ENCODE measurements at places on chromosomes 6 and 20.

GRCh38 chr6:137698636-137699030, 168.4 kb upstream of the TNFAIP3 start:
- DNase-seq, result peak; percentile 95

DNA sequence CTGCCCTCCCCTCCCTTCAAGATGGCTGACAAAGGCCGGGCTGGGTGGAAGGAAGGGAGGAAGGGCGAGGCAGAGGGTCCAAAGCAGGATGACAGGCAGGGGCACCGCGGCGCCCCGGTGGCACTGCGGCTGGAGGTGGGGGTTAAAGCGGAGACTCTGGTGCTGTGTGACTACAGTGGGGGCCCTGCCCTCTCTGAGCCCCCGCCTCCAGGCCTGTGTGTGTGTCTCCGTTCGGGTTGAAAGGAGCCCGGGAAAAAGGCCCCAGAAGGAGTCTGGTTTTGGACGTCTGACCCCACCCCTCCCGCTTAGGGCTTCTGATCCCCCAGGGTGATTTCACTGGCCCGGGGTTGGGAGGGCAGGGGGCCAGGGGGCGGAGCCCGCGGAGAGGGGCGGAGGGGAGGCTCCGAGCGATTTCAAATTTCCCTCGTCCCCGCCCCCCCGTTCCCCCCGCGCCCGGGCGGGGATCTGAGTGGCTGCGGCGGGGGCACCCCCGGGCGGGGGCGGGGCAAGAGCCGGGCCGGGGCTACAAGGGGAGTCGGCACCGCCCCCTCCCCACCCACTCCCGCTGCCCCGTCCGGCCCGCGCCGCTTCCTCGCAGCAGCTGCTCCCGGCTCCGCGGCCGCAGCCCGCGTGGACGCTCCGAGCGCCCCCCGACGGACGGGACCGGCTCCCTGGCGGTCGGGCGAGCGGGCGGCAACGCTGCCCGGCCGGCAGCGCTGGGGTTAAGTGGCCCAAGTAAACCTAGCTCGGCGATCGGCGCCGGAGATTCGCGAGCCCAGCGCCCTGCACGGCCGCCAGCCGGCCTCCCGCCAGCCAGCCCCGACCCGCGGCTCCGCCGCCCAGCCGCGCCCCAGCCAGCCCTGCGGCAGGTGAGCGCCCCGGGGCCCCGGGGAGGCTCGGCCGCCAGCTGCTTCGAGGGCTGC, at the start of gene DNMT3B:
TSS of gene DNMT3B (plus strand) at position 555 of the 923 bp plus-strand sequence. CDS start 17,939 bp downstream, outside the sequence.
- DNase-seq, result peak; percentile 79

GRCh38 chr6:106745197-106745770, 115.9 kb downstream of the QRSL1 start:
- DNase-seq, result no peak

GRCh38 chr6:113632220-113632864, 224.8 kb upstream of the MARCKS start:
- peak; percentile 95 for DNase-seq

DNA sequence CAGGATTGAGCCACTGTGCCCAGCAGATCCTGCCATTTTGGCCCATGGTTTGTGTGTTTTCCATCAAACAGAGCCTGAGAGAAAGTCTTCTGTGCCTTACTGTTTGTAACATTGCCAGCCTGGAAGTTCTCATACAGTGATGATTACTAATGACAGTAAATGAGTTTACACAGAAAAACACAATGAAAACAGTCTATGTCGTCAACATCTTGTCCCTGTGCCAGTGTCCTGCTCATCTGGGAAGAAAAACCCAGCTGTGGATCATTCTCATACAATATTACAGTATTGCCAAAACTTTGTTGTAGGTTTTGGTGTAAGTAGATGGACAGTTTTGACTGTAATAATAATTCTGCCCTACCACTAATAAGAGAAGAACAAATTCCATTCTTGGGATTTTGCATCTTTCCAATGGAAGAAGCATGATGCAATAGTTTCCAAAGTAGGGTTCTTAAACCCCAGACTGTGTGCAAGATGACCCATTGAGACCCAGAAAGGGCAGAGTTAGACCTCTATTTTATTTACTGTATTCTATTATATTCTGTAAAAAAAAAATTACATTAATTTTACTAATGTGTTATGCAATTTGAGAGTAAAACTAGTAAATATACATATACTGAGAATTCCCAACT, 135.0 kb upstream of the JARID2 start:
- DNase-seq, result no peak

- DNase-seq, result no peak
These were observed 428.5 kb downstream of the CD83 start for GRCh38 chr6:14546036-14546435.

DNA sequence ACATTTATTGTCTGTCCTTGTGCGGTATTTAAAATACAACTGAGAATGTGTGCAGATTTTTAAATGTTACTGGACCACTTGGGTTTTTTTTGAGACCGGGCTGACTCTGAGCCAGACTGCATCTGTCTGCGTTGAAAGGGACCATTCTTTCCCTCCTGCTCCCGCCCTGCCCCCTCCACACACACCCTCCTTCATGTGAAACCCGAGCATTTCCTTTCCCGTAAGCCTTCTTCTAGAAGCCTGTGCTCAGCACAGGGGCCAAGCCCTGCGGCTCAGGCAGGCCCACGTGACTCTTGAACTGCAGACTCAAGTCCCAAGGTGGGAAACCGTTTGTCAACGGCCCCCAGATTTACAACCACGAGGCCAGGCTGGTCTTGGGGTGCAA, 82.7 kb upstream of the FOXC1 start:
- no peak for DNase-seq

DNA sequence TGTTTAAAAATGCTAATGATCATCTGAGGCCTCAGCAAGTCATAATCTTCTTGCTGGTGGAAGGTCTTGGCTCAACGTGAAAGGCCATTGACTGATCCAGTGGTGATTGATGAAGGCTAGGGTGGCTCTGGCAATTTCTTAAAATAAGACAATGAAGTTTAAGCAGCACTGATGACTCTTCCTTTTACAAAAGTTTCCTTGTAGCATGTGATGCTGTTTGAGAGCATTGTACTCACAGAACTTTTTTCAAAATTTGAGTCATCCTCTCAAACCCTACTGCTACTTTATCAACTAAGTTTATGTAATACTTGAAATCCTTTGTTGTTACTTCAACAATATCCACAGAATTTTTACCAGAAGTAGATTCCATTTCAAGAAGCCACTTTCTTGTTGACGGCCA, 382.3 kb downstream of the ESR1 start:
- no peak for DNase-seq

GRCh38 chr6:29552512-29553051, 7.0 kb downstream of the UBD start:
- peak; percentile 85 for DNase-seq

- no peak for DNase-seq
These were observed 275.6 kb upstream of the SUPT3H start for GRCh38 chr6:45653117-45653883.

GRCh38 chr6:52227495-52227894, 16.8 kb downstream of the IL17F start:
- no peak for DNase-seq

- DNase-seq, result no peak
These were observed 329.5 kb downstream of the PRL start for GRCh38 chr6:21967056-21967974.

GRCh38 chr20:45187693-45188092, 13.0 kb downstream of the PI3 start:
- DNase-seq, result no peak

- no peak for DNase-seq
These were observed 183.1 kb downstream of the PRDM13 start for GRCh38 chr6:99789767-99790166.

- DNase-seq, result peak; percentile 47
These were observed 102.0 kb downstream of the POPDC3 start for GRCh38 chr6:105077596-105078385.

GRCh38 chr6:63465750-63466149, 106.5 kb upstream of the LOC128125822 start:
- DNase-seq, result no peak

- no peak for DNase-seq
These were observed 104.6 kb upstream of the GLP1R start for GRCh38 chr6:38943964-38944363.

DNA sequence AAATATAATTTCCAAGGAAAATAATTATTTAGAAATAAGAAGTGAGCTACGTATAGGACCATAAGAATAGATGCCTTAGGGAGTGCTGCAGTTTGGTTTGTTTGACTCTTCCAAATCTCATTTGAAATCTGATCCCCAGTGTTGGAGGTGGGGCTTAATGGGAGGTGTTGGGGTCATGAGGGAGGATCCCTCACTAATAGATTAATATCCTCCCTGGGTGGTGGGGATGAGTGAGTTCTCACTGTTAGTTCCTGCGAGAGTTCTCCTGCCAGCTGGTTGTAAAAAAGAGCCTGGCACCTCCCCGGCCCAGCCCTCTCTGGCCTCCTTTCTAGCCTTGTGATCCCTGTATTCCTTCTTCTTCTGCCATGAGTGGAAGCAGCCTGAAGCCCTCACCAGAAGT, 69.3 kb downstream of the RCAN2 start:
- no peak for DNase-seq

DNA sequence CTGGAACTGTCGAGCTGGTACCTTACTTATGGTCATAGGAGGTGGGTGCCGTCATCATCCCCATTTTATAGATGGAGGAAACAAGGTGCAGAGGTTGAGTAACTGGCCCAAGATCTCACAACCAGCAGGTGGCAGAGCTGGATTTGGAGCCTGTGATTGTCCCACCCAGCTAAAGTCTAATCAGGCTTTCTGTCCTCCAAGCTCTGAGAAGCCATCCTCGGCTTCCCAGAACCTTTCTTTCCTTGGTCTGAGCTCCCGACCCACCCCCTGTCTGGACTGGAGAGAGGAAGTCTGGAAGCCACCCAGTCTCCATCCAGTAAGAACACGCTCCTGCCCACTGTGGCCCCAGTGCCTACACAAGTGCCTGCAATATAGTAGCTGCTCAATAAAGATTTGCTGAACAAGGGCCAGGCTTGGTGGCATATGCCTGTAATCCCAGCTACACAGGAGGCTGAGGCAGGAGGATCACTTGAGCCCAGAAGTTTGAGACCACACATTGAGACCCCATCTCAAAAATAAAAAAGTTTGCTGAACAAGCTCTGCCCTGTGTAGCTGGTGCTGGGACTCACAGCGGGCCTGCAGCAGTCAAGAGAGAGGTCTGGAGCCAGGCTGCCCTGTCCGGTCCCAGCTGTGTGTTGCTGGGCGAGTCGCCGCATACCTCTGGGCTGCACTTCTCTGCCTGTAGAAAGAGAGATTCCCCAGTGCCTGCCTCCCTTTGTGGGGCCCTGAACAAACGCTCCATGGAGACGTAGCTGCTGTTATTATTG, 32.5 kb upstream of the DLGAP4 start:
- DNase-seq, result peak; percentile 22

DNA sequence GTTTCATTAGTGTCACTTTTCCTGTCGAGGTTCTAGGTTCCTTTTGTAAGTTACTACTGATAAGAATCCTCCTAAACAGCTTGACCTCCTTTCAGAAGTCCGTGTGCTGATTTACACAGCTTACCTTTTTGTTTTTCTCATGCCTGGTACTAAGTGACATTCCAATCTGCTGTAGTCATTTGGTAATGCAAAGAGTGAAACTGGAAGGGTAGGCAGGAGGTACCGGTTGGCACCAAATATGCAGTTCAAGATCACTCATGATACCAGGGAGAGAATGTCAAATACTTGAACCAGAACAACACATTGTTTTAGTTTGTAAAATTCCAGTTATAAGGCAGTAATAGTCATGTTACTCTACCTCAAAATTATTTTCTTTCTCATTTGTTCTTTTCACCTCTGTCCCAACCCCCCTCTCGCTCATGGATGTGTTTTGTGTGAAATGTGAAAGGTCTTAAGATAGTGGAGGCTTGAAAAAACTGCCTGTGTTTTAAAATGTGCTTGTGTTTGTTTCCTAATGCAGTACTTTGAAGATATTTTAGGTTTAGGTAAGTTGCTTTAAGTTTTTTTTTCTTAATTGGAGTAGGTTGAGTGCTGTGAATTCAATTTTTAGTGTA, 23.2 kb downstream of the AFDN start:
- no peak for DNase-seq

DNA sequence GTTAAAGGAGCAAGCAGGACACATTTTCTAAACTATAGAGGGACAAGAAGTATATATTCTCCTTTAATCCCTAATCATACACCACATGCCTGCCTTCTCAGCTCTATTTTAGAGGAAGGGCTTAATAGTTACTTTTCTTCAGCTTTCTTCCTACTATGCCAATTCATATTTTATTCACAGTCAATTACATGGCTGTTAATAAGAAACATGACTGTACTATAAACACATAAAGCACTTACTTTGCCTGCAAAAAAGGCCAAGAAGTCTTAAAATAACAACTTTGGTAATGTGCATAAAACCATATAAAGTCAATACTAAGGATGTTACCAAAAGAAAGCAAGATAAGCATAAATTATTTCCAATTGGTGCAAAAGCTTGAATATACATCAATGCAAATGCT, 6.4 kb downstream of the KIAA0408 start:
- no peak for DNase-seq

DNA sequence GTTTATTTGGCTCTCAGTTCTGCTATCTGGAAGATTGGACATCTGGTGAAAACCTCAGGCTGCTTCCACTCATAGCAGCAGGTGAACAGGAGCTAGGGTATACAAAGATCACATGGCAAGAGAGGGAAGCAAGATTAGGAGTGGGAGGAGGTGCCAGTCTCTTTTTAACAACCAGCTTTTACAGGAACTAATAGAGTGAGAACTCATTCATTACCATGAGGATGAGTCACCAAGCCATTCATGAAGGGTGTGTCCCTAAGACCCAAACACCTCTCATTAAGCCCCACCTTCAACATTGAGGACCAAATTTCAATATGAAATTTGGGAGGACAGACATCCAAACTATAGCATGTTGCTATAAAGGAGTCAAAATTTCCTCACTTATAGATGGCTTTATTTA, 85.4 kb upstream of the HCRTR2 start:
- DNase-seq, result no peak

- DNase-seq, result no peak
These were observed 352.7 kb downstream of the SMOC2 start for GRCh38 chr6:168793649-168794048.

DNA sequence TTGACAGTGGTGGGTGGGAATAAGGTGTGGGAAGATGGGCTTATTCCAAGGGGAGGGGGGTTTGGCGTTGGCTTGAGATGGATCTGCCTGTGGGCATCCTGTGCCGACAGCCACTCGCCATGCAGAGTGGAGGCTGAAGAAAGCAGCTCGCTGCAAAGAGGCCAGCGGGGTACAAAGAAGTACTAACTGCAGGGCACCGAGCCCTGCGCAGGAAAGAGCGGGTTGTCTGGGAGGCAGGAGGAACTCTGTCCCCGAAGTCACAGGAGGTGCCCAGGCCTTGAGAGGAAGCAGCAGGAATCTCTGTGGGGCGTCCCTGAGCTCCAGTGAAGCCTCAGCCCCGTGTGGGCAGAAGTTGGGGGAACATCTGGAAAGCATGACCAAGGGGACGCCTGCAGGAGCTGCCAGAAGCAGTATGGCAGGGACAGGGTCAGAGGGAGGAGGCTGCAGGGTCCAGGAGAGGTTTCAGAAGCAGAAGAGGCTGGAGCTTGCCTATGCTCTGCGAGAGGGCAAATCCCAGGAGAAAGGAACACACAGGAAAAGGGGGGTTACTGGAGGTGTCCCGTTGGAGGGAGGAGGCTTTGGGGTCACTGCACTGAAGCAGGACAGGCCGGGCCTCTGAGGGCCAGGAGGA, 77.2 kb downstream of the THBS2 start:
- DNase-seq, result no peak

DNA sequence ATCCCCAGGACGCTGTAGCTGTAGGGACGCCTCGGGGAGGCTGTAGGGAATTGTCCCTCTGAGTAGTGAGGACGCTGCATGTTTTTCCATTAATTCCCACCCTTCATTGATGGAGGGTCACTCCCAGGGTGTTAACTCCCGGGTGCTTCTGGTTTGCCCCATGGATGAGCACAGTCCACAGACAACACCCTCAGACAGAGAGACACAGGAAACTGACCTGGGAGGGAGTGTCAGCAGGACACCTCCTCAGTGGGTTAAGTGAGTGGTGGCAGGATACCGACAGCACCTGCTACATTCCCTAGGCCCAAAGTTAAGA, 53.5 kb downstream of the LINC00237 start:
- no peak for DNase-seq

Data from suppressor macrophage treated with lipopolysaccharide for 1 hour (primary cell).